ENCODE measurements at places on chromosomes 1 and 21.

DNA sequence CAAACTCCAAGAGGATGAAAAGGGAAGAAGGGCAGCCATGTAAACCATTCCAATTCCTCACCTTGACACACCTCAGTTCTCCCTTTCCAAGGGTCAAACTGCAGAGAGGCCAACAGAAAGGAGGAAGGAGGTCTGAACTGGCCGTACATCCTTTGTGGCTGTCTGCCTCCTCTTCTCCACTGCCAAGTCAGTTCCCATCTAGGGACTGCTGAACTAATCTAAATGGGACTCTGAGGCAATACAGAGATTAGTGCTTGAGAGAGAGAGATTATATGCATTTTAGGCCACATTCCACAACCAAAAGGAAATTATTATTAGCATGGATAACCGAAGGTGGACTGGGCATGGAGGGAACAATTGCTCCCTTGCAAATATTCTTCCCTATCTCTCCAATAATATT lies 2.7 kb downstream of the ARHGEF11 start:
- no peak for DNase-seq

GRCh38 chr1:41538741-41539417 lies 54.4 kb upstream of the EDN2 start:
- no peak for DNase-seq

- no peak for DNase-seq
Observed at GRCh38 chr1:222019029-222019428, 277.1 kb upstream of the DUSP10 start.

- DNase-seq = no peak
Observed at GRCh38 chr1:157311730-157312081, 173.5 kb upstream of the ETV3 start.

All from stimulated activated CD4-positive, alpha-beta T cell treated with anti-CD3 and anti-CD28 coated beads, Interleukin-4, amount 100 ng/mL, for 1 hour (primary cell).